ENCODE measurements at places on chromosomes 1 and 21.

GRCh38 chr1:228415221-228415620 is 1.4 kb downstream of the TRIM17 start:
- DNase-seq, result no peak

DNA sequence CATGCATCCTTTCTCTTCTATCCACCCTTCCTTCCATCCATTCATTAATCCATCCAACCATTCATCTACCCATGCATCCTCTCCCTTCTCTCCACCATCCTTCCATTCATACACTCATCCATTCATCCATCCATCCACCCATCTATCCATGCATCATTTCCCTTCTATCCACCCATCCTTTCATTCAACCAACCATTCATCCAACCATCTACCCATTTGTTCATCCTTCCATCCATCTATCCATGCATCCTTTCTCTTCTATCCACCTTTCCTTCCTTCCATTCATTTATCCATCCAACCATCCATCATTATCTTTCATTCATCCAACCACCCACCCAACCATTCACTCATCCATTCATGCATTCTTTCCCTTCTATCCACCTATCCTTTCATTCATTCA is 188.4 kb downstream of the NPHP4 start:
- DNase-seq, result no peak

GRCh38 chr1:94597701-94598100 is 56.1 kb upstream of the F3 start:
- peak; percentile 72 for DNase-seq

DNA sequence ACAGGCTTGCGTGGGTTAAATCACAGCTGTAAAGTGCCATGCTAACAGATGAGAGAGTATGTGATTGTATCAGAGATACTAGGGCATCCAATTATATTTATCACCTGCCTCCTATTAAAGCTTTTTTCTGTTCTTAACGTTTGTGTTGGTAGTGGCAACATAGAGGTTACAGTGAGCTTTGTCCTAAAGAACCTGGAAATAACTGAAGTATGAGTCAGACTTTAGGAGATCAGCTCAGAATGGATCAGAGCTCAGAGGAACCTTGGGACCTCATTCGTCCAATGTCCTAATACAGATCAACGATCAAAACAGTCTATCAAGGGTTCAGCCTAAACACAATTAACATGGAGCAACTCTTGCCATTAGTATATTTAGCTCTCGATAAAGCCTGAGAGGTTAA is 81.0 kb downstream of the RGS7 start:
- no peak for DNase-seq

DNA sequence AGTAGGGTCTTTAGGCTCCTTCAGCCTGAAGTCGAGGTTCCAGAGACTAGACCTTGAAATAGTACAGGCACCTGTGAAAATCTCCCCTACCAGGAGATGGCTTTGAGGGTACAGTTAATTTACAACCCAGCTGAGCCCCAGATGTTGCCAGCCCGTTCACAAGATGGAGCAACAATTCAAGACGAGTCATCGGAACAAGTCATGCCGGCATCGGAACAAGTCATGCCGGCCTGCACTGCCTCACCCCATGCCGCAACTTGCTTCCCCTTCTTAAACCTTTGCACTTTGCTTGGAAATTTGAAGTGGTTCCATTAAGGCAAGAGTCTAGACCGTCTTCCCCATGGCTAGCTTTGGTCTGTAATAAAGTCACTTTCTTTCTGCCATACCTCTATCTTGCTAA is 16.0 kb downstream of the HHAT start:
- DNase-seq, result no peak

DNA sequence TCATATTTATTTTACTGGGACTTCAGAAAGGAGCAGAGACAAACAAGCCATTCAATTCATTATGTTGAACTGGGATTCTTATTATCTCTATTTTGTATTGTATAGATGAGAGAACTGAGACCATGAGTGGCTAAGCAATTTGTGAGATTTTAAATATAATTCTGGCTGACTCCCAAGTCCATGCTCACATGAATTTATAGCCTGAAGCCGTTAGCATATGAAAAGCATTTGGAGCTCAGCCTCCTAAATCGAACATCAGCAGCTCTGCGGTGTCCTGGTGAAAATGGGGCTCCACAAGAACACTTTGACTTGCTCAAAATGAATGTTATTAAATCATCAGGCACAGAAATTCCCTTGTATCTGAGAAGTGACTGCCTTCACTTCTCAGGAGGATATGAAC is 96.8 kb upstream of the DPT start:
- no peak for DNase-seq

GRCh38 chr1:52907068-52907811 is 14.3 kb downstream of the ECHDC2 start:
- peak; percentile 88 for DNase-seq

- no peak for DNase-seq
These were observed 252.3 kb upstream of the ZP4 start for GRCh38 chr1:238143038-238143437.

- peak; percentile 80 for DNase-seq
These were observed 648 bp downstream of the FAM76A start for GRCh38 chr1:27726173-27727044.

- no peak for DNase-seq
These were observed 36.9 kb downstream of the FBXO2 start for GRCh38 chr1:11617314-11617713.

GRCh38 chr1:230746617-230747016 is 571 bp upstream of the CAPN9 start:
- no peak for DNase-seq

GRCh38 chr1:55246896-55247295 is 31.7 kb upstream of the USP24 start:
- DNase-seq, result peak; percentile 89

DNA sequence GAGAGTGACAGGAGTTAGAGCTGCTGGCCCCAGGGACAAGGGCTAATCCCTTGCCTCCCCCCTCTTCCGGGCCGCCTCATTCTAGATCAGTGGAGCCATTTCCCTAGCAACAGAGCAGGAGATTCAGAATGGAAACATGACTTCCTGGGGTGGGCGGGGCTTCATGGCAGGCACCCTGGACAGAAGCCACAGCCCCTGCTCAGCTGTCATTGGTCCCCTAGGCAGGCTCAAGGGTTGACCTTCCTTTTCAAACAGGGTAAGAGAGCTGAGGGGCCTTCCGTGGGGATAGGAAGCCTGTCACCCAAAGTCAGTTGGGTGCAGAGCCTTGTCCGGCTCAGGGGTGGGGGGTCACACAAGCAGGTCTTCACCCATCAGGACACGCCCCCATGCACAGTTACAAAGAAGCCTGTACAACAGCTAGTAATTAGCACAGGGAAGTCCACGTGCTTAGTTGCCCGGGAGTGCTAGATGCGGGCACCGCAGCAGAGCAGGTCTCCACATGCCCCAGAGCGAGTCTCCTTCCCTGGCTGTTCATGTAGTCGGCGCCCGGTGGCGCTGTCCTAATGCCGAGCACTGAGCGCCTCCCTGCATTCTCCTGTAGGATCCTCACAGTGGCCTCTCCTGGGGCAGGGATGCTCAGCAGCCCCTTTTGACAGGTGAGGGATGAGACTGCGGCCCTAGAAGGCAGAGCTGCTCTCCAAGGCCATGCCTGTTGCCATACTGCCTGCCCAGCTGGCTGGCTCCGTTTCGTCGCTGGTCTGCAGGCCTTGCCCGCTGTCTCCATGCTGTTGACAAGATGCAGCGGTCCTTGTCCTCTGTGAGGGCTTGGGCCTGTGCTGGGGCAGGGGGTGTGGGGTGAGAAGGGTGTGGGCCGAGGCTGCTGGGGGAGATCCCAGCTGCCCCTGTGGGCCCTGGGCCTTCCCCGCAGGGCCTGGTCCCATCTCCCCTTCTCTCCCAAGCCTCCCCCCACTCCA is 5.1 kb downstream of the TMEM201 start:
- peak; percentile 92 for DNase-seq

DNA sequence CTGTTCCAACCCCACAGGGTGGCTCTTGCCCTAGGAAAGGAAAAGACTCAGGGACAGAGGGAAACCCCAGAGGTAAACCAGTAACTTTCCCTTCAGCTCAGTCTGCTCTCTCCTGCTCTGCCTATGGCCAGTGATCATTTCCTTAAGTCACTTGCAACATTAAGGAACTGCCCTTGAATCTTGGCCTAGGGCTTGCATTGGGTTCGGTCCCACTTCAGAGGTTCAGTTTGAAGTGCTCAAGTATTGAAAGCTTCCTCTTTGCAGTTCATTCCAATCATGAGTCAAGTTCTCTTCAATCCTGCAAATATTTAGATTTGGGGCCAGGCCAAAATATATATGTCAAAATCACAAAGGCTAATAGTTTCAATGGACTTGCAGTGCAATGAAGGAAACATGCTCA is 97.7 kb upstream of the IRF2BP2 start:
- no peak for DNase-seq

DNA sequence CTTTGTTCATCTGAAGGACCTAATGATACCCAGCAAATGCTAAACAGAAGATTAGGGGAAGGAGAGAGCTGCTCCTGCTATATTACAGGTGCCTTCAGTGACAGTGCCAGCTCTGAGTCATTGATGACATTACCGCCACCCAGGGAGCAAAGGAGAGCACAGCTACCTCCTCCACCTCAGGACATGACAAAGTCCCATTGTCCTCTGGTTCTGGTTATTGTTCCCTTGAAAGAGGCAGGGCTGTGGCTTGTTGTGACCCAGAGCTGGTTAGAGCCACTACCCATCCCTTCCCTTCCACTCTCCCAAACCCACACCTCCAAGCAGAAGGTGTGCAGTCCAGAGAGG is 363.5 kb upstream of the DUSP10 start:
- peak; percentile 72 for DNase-seq

- DNase-seq, result peak; percentile 50
These were observed 121.3 kb downstream of the MAST2 start for GRCh38 chr1:45924736-45925135.

- no peak for DNase-seq
These were observed 6.9 kb upstream of the PRSS38 start for GRCh38 chr1:227808566-227808965.

DNA sequence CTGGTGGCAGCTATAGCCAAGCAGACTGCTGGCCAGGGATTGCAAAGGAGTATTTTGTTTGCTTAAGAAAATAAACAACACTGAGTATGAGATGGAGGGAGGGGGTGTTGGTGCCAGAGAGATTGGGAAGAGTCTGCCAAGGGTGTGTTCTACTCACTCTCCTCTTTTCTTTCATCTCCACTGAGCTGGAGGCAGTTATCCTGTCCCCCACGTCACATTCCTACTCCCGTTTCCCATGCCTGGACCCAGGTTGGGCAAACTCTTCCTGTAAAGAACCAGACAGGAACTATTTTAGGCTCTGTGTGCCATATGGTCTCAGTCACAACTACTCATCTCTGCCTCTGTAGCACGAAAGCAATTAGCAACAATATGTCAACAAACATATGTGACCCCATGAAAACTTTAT is 1.4 kb upstream of the IL24 start:
- DNase-seq, result peak; percentile 56

- DNase-seq, result no peak
These were observed 168.1 kb downstream of the DUSP10 start for GRCh38 chr1:221573756-221574155.

DNA sequence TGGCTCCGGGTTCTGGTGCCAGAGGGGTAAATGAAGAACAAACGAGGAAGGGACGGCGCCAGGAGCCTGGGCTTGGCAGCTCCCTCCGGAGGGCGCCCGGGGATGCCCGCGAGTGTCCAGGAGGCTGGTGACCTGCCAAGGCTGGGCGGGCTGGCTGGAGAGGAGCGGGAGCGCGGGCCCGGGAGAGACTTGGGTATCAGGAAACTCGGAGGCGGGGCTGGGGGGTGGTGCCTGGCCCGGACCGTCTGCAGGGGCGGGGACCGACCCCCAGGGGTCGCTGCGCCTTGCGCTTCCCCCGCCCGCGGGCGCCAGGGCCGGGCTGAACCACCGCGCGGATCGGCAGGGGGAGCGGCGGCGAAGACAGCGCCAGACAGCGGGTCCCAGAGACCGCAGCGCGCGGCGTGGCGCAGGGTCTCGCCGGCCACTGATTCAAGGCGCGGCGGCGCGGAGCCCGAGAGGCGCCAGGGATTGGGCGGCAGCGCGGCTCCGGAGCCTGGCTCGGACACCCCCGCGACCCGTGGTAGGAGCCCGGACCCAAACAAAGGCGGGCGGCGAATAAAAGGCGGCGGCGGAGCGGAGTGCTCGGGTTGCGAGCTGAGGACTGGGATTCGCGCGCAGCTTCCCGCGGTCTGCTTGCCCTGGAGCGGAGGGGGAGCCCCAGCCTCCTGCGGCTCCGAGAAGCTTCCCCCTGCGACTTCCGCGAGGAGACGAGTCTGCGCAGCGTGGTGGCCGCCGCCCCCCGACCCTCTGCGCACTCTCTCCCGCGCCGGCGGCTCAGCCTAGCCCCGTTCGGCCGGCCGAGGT is at the start of gene DISP3:
Gene DISP3, plus strand, starts transcription at position 585 of the 804 bp plus-strand sequence. CDS start 21,838 bp downstream, outside the sequence.
- DNase-seq, result peak; percentile 88

GRCh38 chr1:115457289-115457688 is 119.2 kb upstream of the NGF start:
- no peak for DNase-seq

- DNase-seq, result peak; percentile 82
These were observed 101.2 kb upstream of the COL6A1 start for GRCh38 chr21:45880097-45881068.

- DNase-seq, result no peak
These were observed 56.0 kb upstream of the GPR52 start for GRCh38 chr1:174391716-174392115.

DNA sequence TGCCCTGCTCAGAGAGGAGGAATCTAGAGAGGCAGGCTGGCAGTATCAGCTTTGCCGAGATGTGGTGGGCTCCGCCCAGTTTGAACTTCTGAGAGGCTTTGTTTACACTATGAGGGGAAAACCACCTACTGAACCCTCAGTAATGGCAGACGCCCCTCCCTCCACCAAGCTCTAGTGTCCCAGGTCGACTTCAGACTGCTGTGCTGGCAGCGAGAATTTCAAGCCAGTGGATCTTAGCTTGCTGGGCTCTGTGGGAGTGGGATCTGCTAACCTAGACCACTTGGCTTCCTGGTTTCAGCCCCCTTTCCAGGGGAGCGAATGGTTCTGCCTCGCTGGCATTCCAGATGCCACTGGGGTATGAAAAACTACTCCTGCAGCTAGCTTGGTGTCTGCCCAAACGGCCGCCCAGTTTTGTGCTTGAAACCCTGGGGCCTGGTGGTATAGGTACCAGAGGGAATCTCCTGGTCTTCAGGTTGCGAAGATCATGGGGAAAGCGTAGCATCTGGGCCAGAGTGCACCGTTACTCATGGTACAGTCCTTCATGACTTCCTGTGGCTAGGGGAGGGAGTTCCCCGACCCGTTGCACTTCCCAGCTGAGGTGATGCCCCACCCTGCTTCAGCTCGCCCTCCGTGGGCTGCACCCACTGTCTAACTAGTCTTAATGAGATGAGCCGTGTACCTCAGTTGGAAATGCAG is 43.6 kb downstream of the C21orf91 start:
- no peak for DNase-seq

- DNase-seq, result no peak
These were observed 10.8 kb upstream of the PRAMEF12 start for GRCh38 chr1:12762766-12763165.

DNA sequence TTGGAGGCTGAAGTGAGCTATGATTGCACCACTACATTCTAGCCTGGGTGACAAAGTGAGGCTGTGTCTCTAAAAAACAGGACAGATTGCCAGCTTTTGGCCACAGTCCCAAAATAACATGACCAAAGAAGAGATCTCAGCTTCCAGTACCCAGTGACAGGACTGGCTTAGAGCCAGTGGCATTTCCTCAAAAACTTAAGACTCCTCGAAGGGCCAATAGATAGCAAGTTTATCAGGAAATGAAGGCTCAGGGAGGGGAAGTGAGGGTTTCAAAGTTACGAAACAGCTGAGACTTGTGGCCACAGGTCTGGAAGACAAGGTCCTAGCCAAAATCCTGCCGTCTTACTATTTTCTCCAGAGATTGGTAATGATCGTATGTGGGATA is 6.3 kb upstream of the TMEM39B start:
- DNase-seq, result peak; percentile 47

GRCh38 chr1:119293797-119294196 is 74.8 kb upstream of the HAO2 start:
- no peak for DNase-seq

Measured in islet precursor cell (in vitro differentiated cells).